ENCODE measurements at places on chromosomes 6 and 20.

GRCh38 chr20:1448081-1448620 is 18.5 kb downstream of the NSFL1C start:
- no peak for DNase-seq

- no peak for DNase-seq
These were observed 46.6 kb upstream of the CCDC167 start for GRCh38 chr6:37546141-37546871.

DNA sequence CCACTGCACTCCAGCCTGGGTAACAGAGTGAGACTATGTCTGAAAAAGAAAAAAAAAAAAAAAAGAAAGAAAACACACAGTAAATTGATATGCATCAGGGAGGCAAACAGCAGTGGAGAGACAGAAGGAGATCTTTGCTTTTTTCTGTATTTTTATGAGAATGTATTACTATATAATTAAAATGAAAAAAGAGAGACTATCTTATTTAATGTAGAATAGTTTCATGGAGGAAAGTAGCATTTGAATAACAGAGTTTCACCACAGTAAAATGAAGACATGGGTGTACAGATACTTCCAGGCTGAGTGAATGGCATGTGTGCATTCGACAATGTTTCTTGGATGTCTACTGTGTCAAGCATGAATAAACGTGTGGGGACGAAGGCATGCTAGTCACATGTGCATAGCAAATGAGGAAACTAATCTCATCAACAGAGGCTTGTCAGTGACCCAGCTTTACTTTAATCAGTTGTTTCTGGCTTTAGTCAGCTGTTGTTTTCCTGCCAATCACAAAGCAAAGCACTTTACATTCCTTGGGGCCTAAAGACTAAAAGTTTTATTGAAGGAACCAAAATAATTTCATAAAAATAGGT is 55.5 kb upstream of the ARMH2 start:
- no peak for DNase-seq

DNA sequence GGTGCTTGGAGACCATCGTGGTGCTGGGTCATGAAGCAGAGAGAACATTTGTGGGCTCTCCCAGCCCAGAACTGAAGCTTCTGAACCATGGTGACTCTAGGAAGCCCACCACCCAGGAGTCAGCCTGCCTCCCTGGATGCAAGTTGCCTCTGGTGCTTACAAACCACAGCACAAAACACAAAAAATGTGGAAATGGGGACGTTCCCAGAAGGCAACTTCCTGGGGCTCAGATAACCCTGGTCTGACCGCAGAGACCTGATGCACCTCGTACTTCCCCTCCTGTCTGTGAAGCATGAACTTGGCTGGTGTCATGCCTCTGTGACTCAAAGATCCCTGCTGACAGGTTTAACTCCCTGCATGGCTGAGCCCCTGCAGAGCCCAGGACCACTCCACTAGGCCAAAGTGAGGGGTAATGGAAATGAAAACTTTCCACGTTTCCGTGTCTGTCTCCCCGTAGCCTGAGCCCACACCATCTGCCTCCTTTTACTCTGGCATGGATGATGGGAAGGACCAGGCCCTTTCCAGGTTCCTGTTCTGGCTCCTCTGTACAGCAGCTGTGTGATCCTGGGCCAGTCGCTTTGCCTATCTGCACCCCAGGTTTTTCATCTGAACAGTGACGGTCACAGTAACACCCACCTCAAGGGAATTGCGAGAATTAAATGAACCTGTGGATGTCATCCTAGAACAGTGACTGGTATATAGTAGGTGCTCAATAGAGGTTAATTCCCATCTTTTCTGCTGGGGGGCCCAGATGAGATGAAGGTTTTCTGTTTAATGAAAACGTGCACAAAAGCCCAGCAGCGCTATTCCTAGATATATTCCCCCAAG is 57.7 kb downstream of the PPP1R16B start:
- DNase-seq: no peak

- peak; percentile 57 for DNase-seq
These were observed 172.9 kb downstream of the ADGRG6 start for GRCh38 chr6:142474531-142475289.

DNA sequence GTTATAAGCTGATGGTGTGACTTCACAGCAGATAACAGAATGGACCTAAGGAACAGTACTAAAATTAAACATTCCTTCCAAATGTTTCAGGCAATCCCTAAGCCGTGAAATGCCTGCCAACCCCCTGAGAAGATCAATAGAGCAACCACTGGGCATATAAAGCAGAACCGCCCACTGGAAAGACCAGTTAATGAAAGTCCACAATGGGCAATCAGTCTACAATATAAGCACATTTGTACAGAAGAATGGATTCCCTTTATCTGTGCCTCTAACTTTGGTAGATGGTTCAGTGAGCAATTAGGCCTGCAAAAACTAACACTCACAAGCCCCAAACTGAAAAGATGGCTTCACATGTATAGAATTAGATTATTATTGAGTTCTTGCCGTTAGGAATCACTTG is 286.6 kb downstream of the UBE3D start:
- no peak for DNase-seq

GRCh38 chr20:33262658-33263065 is 20.4 kb upstream of the BPIFB1 start:
- peak; percentile 41 for DNase-seq

DNA sequence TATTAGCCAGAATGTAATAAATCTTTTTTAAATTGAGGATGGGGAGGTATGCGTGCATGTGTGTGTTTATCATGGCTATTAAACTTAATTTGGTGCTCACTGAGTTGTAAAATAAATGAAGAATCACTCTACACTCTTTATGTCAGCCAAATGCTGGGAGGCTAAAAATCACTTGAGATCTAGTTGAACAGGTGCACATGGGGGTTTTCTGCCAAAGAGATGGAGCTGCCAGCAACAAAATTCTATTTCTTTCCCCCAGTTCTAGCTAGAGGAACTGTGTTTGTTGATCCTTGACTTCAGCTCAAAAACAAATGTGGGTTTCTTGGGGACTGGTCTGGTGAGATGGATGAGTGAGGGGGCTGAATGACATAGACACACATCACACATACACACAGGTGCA is 183.3 kb upstream of the BTBD3 start:
- no peak for DNase-seq

GRCh38 chr6:41072836-41073202 is at the start of gene NFYA:
TSS of gene NFYA (plus strand) at chr6:41072974. CDS start at chr6:41079090, 6,116 bp downstream.
- DNase-seq: no peak

GRCh38 chr6:53306819-53307347 is 41.9 kb downstream of the ELOVL5 start:
- DNase-seq: no peak

DNA sequence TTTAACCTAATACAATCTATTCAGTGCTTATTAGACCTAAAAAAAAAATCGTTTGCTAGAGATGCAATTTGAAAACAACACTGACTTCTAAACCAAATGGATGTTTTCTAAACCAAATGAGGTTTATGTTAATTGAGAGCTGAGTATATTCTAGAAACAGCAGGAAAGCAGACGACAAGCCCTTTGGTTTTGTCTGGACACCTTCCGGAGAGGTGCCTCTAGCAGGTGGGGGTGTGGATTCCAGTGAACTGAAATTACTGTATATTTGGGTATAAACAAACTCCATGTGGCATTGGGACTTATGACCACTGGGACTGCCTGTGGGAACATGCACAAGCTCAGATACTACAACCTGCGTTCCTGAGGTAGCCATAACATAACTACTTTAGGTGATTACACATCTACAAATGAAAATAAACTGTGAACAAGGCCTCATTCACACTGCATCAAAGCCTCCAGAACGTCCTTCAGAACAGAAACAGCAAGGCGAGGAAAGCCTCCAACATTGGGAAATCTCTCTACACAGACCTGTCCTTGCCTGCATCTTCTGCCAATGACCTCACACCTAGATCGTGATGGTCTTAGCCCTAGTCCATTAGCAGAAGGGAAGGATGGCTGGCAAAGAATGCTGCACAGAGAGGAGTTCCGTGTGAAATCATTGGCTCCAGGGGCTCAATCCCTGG is 206.8 kb upstream of the FOXQ1 start:
- DNase-seq: no peak

GRCh38 chr20:62138204-62138543 is 5.0 kb downstream of the PSMA7 start:
- no peak for DNase-seq

DNA sequence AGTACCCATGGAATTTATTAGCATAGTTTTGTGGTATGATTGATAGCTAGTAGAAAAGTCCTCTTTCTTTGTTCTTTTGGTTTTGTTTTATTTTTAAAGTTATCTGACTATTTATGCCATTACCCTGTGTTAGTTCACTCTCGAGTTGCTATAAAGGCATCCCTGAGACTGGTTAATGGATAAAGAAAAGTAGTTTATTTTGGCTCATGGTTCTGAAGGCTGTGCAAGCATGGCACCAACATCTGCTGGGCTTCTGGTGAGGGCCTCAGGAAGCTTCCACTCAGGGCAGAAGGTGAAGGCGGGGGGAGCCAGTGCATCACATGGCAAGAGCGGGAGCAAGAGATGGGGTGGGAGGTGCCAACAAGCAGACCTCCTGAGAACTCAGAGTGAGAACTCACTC is 166.5 kb downstream of the MTHFD1L start:
- no peak for DNase-seq

DNA sequence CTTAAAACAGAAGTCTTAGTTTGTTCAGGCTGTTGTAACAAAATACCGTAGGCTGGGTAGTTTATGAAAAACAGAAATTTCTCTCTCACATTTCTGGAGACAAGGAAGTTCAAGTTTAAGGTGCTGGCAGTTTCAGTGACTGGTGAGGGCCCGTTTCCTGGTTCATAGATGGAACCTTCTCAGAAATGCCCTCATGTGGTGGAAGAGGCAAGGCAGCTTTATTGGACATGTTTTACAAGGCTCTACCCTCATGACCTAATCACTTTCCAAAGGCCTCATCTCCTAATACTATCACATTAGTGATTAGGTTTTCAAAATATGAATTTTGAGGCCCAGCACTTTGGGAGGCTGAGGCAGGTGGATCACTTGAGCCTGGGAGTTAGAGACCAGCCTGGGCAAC is 2.4 kb downstream of the HEBP2 start:
- DNase-seq: no peak

- no peak for DNase-seq
These were observed 77.4 kb downstream of the RALGAPA2 start for GRCh38 chr20:20635006-20635405.

GRCh38 chr6:154308986-154309385 is 47.6 kb downstream of the IPCEF1 start:
- no peak for DNase-seq

DNA sequence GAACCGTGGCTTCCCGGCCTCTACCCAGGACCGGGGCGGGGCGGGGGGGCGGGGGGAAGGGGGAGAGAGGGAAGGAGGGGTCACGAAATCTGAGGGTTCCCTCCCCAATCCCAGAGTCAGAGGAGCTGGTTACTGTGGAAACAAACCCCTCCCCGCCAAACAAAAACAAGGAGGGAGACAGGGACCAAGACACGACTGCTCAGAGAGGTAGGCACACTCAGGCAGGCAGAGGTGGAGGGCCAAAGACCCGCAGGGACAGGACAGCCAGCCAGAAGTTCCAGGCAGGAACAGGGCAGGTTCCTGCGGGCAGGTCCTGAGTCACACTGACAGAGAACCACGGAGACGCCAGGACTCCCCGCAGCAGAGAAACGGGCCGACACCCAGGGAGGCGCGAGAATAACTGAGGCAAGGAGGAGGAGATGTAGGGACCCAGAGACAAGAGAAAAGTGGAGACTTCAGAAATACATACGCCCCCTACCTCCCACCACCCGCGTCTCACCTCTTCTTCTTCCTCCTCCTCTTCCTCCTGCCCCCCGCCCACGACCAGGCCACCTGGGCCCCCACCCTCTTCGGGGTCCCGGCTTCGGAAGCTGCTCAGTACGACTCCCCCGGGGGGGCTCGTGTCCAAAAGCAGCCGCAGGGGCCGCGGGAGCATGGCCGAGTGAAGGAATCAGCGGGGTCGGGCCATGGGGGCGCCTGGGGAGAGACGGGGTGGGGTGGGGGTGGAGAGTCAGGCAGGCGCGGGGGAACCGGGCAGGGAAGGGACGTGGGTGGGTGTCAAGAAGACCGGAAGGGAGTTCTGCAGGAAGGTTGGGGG is 578 bp downstream of the RGL2 start:
- peak; percentile 95 for DNase-seq

DNA sequence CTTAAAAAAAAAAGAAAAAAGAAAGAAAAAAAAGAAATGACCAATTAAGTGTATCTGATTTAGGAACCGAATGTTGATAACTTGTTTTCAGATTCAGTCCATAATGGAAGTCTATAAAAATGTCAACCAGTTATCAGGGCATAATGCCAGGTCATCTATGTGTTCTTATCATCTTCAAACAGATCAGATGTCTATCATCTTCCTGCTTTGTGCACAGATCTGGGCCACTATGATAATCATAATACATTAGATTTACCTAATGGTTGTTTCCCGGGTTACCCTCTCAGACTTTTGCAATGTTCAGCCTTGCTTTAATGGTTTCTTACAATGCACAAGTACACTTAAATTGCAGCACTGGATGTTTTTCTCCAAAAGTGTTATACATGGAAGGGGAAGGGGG is 100.6 kb downstream of the NKAIN2 start:
- DNase-seq: no peak

- DNase-seq: no peak
These were observed 21.9 kb downstream of the ADGB start for GRCh38 chr6:146620655-146621054.

DNA sequence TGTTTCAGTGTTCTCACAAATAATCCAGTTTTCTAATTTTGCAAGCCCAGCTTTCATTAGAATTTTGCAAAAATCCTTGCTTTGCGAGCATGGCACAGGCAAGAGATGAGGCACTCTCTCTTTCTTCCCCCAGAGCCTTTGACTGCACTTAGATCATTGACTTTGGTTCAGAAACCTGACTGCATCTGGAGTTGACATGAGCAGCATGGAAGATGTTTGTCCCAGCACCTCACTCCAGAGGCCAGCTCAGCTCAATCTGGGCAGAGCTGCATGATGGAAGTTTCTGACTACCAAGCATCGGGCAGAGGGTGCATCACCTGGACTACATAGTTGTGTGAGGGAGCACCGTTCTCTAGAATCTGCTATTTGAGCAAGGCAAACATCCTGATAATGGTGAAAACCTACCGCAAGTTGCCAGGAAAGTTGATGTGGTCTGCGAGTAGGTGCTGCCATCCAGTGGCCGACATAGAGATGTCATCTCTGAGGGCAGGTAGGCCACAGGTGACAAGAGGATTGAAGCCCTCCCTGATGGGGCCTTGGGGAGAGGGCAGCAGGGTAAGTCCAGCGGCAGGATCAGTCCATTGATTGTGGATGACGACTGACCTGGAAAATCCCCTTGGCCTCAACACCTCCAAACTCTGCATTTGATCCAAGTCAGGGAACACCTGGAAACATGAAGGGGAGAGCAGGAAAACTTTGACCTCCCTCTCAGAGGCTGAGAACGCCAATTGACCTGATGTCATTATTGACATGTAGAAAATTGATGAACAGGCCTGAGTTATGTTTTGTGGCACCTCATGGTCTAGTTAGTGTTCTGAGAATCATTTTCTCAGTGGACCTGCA is 3.8 kb upstream of the LPA start:
- DNase-seq: no peak

DNA sequence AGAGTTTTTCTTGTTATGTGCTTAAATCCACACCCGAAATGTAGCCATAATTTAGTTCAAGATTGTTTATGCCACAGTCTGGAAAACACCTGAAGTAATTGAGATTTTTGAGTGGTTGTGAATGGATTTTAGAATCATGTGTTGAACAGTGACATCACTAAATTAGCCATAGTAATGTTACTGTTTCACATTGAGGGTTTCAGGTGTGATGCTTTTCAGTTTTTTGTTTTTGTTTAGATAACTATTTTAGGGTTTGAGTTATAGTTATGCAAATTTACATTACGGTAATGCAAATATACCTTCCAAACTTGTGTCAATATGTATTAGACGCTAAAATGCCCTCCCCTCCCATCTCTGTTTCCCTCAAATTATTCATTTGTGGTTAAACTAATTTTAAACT is 22.9 kb downstream of the QKI start:
- no peak for DNase-seq

GRCh38 chr6:143553337-143553736 is 41.8 kb upstream of the FUCA2 start:
- no peak for DNase-seq

Measured in AG08395 (cell line).